GM18507 (cell line): ENCODE measurements at places on chromosomes 12 and 14.

GRCh38 chr12:53793221-53793620 is 41.4 kb upstream of the CISTR start:
- DNase-seq: no peak

GRCh38 chr14:70020352-70021170 is 141.3 kb downstream of the SMOC1 start:
- no peak for DNase-seq

DNA sequence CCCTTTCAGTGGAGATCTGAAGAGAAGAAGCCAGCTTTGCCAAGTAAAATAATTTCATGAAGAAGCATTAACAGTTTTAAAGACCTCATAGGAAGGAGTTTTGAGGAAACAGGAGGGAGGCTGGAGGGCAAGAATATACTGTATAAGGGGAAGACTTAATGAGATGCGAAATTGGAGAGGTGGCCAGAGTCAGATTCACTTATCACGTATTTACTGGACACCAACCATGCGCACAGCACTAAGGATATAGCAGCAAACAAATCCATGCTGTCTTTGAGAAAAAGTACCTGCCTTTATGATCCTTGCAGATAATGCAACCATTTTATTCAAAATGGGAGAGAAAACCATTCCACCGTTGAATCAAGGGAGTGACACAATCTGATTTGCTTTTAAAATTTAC is 100.3 kb downstream of the ERC1 start:
- DNase-seq: no peak

DNA sequence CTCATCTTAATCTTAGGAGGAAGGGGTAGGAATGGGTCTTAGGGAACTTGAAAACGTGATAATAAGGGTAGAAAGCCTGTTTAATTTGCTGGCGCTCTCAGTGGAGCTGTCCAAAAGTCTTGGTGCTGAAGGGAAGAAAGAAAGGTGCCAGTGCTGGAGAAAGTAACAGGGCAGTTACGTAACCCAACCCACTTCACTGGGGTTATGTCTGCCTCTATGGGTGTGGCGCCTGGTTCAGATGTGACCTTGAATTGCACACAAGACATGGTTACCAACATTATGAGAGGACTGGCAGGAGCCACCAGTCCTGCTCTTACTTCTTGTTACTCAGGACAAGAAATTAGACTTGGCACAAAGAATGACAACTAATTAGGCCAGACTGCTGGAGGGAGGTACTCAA is 18.6 kb upstream of the GPATCH2L start:
- DNase-seq: no peak

DNA sequence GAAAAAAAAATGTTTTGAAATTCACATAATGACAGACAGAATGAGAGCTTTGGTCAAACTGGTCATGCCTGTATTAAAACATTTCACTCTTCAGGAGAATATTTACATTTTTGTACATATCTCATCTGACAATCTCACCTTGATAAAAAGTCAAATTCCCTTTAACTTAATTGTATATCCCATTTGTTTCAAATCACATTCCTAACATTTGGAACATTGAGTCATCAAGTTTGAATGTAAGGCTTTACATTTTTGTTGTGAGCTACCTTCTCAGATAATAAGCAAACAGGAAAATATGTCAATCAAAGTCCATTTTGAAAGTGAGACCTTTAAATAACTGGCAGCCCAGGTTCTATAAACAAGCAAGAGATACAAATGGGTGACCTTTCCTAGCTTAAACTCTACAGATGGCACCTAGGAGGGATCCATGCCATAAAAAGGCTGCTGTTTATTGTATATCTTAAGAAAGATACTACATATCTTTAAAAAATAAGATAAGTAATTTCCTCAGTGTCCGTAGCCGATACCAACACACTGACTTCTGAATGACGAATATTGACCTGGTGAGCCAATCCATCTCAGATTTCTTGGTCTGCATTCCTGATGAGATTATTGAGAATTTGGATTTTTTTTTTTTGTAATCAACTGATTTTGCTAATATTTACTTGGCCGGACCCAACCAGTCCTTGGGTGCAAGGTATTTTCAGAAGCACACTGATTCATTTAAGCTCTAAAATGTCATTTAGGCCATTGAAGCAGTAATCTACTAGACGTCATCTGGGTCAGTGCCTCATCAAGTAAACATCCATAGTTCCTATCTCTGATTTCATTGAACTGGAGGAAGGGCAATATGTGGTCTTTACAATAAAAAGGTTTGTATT is 259.6 kb downstream of the BTG1 start:
- DNase-seq: no peak

DNA sequence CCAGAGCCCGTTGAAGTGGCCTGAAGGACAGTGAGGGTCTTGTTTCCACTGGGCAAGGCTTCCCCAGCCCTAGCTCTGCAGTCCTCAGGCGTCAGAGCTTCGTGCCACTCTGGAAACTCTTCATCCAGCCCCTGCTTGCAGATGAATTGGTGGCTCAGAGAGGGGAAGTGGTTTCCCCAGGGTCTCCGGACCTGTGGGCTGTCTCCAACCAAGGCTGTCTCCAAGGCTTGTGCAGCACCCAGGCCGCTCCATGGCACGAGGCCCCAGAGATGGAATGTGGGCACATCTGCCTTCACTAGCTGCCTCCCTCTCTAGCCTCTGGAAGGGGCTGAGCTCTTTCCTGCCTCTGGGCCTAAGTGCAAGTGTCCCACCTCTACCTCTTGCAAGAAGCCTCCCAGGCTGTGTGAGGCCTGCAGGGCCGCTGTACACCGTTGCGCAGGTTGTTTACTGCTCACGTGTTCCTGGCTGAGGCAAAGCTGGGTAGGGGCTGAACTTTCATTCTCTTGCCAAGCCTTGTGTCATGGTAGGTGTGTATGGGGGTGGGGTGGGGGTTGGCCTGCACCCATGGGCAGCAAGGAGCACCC is 11.1 kb downstream of the RIN3 start:
- no peak for DNase-seq

DNA sequence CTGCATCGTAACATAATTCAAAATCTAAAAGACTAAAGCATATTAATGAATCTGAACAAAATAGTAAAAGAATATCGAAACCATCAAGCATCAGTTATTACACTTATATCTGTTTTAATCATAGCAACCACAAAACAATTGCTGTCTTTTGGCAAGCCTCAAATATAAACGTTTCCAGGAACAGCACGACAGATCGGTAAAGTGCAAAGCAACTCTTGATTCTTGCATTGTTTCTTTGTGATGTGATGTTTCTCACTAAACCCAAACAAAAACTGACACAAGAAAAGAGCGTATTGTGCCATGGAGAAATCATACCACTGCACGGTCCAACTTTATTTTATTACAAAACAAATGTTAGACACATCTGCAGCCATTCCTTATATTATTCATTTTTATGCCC is 9.2 kb upstream of the MYF6 start:
- DNase-seq: no peak

DNA sequence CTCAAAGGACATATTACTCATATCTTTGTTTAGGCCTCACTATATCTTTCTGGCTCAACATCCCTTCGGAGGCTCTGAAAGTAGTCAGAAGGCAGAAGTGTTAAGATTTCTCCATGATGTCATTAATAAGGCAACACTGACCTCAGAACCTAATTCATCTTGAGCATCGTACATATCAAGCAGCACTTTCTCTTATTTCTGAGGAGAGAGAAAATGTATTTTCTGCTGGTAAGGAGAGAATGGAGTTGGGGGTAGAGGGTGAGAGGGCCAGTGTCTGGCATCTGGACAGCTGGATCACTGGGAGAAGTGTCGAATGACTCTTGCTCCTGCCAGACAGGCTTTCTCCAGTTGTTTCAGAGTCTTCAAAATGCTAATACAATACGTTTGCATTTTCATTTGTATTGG is 213.2 kb upstream of the PRICKLE1 start:
- no peak for DNase-seq

- no peak for DNase-seq
Observed at GRCh38 chr12:121284551-121285390, 11.7 kb downstream of the CAMKK2 start.

DNA sequence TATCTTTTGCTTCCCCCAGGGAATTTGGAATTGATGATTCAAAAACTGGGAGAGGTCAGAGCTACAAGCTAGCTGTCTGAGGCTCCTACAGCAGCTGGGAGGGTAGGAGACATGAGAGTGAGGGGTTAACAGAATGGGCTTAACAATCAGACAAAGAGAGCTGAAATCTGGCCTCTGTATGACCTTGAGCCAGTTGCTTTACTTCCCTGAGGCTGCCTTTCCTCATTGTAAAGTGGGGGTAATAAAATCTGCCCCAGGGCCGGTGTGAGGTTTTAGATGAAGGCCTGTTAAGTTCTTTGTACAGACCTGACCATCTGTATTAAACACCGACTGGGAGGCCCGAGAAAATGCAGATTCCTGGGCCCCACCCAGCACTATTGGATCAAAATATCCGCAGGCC is 164.3 kb upstream of the NOS1 start:
- no peak for DNase-seq

GRCh38 chr14:61585598-61586543 is 109.4 kb upstream of the HIF1A start:
- no peak for DNase-seq

- DNase-seq: no peak
Observed at GRCh38 chr14:62629176-62629725, 416.0 kb downstream of the KCNH5 start.

- DNase-seq: no peak
Observed at GRCh38 chr12:87349681-87350080, 679.5 kb downstream of the C12orf50 start.

DNA sequence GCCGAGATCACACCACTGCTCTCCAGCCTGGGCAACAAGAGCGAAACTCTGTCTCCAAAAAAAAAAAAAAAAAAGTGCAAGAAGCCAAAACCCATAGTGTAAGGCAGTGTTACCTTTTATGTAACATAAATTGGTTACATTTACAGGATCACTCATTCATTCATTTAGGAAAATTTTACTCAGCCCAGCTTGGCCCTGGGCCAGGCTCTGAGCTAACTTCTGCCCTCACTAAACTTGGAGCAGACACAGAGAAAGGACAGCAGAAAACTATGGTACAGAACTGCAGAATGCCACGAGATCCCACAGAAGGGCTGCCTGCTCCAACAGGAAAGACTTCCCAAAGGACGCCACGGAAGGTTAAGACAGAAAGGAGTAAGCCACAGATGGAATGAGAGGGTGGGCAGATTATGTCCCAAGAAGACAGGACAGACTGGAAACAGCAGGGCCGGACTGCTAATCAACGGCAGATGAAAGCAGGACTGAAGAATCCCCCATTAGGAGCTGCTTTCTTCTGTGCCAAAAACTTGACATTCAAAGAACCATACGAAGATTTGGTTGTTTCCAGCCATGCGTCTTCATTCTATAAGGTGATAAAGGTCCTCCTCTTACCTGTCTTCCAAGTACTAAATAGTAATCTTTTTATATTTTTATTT is 18.9 kb downstream of the PPP1R13B start:
- no peak for DNase-seq

DNA sequence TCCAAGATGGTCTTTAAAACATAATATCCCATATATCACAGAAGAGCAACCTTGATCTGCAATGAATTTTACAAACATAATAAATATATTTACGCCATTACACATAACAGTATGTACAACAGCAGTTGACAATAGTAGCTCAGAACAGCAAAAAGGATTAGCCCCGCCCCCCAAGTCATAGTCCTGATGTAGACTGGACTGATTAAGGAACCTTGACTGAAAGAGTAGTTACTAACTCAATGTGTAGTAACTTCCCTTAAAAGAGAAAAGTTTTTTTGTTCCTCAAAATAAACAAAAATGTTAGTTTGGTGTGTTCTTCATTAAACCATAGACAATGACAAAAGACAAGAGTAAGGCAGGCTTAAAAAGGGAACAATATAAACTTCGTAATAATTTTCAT is 44.5 kb downstream of the GTF2A1 start:
- no peak for DNase-seq

DNA sequence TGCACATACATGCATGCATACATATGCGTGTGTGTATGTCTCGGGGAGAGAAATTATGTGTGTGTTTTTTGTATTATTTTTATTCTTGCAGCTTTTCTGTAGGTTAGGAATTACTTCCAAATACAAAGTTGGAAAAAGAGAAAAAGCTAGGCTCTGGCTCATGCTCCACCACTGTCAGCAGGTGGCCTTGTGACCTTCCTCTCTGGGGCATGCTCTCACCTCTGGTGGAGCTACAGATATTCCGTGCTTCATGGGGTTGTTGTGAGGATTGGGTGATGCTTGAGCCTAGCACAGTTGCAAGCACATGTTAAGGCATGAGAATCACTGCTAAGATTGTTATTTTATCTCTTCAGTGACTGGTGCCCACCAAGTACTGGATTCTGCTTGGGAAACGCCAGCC is 6.7 kb upstream of the SERPINA6 start:
- DNase-seq: no peak

GRCh38 chr14:23177181-23177580 is 6.3 kb downstream of the SLC7A8 start:
- DNase-seq: no peak

GRCh38 chr12:79522257-79522988 is 168.3 kb downstream of the PAWR start:
- no peak for DNase-seq

GRCh38 chr14:78767436-78767835 is 597.3 kb downstream of the NRXN3 start:
- no peak for DNase-seq

DNA sequence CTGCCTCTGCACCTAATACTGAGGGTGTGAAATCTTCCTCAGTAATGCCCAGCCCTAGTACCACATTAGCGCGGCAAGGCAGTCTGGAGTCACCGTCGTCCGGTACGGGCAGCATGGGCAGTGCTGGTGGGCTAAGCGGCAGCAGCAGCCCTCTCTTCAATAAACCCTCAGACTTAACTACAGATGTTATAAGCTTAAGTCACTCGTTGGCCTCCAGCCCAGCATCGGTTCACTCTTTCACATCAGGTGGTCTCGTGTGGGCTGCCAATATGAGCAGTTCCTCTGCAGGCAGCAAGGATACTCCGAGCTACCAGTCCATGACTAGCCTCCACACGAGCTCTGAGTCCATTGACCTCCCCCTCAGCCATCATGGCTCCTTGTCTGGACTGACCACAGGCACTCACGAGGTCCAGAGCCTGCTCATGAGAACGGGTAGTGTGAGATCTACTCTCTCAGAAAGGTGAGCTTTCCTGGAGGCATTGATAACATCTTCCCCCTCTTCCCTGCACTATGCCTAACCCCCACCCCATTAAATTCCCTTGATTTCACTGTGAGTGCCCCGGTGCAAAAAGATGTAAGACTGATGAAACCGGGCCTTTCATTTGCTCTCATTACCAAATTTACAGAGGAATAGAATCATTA is 291.4 kb downstream of the NAV3 start:
- DNase-seq: no peak

DNA sequence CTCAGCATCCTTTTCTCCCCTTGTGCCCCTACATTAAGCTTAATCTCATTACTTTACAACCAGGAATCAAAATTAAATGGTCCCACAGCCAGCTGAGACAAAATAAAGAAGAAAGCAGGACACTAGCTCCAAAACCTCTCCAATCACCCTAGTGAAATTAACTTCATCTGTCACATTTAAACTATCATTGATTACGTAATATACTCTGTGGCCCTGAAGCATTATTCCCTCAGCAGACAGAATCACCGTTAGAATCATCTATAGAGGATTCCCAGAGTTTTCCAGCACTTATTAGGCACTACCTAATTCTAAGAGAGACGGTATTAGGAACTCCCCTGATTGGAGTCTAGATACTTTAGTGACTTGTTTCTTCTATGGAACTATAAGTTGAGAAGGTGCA is at the start of gene OR4K17:
TSS of gene OR4K17 (plus strand) at position 302 of the 400 bp plus-strand sequence. CDS start 6,761 bp downstream, outside the sequence.
- DNase-seq: no peak
